ENCODE measurements at places on chromosomes 6 and 20. TPM values are rescaled to one million over a fixed set of nuclear protein-coding genes. Genes with fewer than 3 reads are reported as not detected.

The HAO1 gene
- total RNA-seq = not detected

The XKR7 gene
- total RNA-seq = not detected

The MACROD2 gene
- 0.74 TPM for total RNA-seq

The ADGRB3 gene
- not detected for total RNA-seq

The WFDC5 gene
- total RNA-seq = not detected

The KIF25 gene
- total RNA-seq = not detected

The IPCEF1 gene
- total RNA-seq = 0.16 TPM

The RUNX2 gene
- 1.2 TPM for total RNA-seq

The SAMD5 gene
- 0.84 TPM for total RNA-seq

The ALDH8A1 gene
- 0.16 TPM for total RNA-seq

Data from A549 treated with CORT108297 at 1 μM for 4 hours (cell line).